Skin of body (tissue), 3 donors: ENCODE measurements at places on chromosomes 12 and 14.
A peak's percentile ranks its signal among the peaks of the same experiment; 100 is the strongest.

GRCh38 chr14:53951627-53952303 lies 4.9 kb downstream of the BMP4 start:
- DNase-seq: no peak

- no peak for DNase-seq
Measured at GRCh38 chr12:72057330-72057914, 118.8 kb downstream of the TPH2 start.

DNA sequence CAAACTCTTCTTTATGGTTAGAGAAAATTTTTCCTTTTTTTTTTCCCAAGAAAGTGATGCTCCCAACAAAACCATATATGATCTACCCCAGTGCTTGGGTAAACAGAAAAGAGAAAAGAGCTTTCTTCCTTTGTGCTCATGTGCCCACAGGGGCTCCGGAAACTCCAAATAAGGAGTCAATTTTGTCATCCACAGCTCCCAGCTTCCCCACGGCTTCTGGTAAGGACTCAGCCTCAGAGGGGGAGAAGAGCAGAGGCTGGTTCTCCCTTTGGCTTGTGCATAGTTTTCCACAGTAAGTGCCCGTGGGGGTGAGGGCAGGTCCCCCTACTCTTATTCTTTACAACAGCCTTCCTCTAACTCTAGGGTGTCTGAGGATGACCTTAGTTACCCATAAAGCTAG lies 13.3 kb upstream of the RGS6 start:
- no peak for DNase-seq

- DNase-seq: no peak
Measured at GRCh38 chr14:60632777-60633176, 16.5 kb downstream of the SIX1 start.

DNA sequence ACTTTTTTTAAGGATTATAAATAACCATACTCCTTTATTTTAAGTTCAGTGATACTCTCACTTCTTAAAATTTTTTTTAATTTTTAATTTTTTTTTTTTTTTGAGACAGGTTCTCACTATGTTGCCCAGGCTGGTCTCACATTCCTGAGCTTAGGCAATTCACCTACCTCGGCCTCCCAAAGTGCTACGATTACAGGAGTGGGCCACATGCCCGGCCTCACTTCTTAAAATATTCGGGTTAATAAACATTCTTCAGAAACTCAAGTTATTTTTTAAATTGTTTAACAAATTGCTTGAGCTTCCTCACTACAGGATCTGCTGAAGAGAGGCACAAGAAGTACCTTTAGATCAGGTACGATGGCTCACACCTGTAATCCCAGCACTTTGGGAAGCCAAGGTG lies 4.3 kb upstream of the SRP54 start:
- DNase-seq: no peak

GRCh38 chr12:38744041-38744440 lies 161.3 kb downstream of the CPNE8 start:
- DNase-seq: peak; percentile 46

GRCh38 chr14:102182936-102183619 lies 43.4 kb downstream of the WDR20 start:
- no peak for DNase-seq

- DNase-seq: no peak
Measured at GRCh38 chr12:60266381-60266852, 670.6 kb downstream of the SLC16A7 start.
